ENCODE measurements at places on chromosomes 11 and 22.

DNA sequence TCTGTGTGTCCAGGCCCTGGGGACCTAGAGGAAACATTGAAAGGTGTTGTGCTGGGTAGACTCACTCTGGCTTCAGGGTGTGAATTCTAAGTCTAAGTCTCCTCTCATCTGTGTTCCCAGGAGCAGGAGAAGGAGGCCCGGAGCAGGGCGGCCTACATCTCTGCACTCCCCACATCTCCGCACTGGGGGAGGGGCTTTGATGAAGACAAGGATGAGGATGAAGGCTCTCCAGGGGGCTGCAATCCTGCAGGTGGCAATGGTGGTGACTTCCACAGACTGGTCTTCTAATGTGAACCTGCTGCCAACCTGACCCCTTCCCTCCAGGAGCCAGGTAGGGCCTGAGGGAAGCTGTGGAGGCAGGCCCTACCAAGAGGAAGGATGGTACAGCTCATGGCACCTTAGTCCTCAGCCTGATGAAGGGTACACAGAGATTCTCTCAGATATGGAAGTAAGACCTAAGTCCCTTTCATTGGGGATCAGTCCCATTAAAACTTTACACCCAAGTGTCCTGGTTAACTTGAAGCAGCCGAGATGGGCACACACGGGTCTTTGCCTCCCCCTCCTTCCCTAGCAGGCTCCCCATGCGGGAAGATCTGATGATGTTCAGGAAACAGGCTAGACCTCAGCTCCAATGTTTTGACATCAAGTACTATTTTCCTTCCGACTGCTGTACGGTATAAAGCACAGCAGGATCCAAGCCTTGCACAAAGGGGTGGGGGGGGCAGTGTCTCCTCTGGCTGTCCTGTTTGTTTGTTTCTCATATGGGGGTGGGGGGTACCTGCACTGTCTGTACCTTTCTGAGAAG is 25.0 kb downstream of the USP35 start:
- DNase-seq = no peak

GRCh38 chr11:100739666-100740065 is 52.6 kb downstream of the ARHGAP42 start:
- DNase-seq = peak; percentile 56

GRCh38 chr11:58923300-58923788 is 15.9 kb upstream of the GLYATL1 start:
- DNase-seq = peak; percentile 73

DNA sequence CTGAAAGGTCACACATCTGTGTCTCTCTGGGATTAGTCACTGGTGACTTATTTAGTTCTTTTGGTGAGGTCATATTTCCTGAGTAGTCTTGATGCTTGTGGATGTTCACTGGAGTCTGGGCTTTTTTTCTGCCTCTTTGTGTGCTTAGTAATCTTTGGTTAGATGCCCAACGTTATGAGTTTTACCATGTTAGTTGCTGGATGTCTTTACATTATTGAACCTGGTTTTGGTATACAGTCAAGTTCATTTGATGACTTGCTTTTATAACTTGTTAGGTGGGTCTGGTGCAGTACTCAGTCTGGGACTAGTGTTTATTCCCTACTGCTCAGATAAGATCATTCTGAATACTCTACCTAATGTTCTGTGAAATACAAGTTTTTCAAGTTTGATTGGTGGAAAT is 26.2 kb upstream of the SLC37A2 start:
- DNase-seq = peak; percentile 2

GRCh38 chr11:105139669-105140068 is at the start of gene CARD18:
CARD18 (minus strand) TSS chr11:105139769; CDS start chr11:105139726, 43 bp downstream.
- no peak for DNase-seq

- no peak for DNase-seq
These were observed 557 bp downstream of the MOV10L1 start for GRCh38 chr22:50090412-50090714.

DNA sequence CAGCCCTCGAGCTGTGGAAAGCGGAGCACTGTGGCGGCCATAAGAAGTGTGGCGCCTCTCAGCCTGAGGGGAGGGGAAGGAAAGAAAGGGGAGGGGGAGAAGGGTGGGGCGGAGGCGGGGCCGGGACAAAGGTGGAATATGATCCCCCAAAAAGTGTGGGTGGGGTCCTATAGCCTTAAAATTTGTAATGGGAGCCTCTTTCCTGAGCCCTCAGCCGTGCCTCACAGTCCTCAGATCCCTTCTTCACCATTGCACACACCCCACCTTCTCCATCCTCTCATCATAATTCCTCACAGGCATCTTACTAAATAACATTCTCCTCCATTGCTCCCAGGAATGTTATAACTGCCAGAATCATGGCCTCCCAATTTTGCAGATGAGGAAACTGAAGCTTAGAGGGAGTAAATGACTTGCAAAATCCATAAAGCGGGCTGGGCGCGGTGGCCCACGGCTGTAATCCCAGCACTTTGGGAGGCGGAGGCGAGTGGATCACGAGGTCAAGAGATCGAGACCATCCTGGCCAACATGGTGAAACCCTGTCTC is 600 bp upstream of the RAB6A start:
- no peak for DNase-seq

DNA sequence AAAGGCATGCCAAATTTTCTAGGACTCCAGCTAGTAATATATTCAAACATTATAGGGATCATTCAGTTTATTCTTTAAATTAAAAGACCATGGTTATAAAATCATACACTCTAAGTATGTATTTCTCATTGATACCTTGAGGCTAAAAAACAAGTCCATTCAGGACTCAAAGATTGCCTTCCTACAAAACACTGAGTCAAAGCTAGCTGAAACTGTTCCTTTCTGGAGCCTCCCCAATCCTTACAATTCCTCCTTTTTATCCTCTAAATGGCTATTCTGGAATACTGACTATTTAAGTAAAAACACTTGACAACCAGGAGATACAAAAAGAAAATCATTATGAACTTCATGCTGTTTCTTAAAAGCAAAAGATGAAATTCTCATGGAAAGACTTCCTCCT is 4.9 kb upstream of the TTLL12 start:
- DNase-seq = no peak

DNA sequence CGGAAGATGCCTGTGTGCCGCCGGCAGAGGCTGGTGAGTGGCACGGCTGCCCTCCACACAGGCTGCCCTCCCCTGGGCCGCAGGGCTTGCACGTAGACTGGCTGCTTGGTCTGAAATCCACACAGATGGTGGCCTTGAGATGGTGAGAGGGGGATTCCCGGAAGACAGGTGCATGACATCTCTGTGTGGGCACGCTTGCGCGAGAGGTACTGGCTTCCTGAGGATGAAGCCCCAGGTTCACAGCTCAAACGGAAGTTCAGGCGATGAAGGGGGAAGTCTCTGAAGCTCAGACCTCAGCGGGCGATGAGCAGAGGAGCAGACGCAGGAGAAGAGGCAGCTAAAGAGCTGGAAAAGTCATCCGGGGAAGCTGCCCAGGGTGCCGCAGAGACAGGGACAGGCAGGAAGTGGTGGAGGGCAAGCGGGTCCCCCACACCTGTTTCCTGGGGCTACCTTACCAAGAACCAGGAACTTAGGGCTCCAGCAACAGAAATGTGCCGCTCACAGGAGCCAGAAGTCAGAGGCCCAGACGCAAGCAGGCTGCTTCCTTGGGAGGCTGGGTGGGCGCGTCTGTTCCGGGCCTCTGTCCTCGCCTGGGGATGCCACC is 7.2 kb downstream of the CRELD2 start:
- DNase-seq = no peak

DNA sequence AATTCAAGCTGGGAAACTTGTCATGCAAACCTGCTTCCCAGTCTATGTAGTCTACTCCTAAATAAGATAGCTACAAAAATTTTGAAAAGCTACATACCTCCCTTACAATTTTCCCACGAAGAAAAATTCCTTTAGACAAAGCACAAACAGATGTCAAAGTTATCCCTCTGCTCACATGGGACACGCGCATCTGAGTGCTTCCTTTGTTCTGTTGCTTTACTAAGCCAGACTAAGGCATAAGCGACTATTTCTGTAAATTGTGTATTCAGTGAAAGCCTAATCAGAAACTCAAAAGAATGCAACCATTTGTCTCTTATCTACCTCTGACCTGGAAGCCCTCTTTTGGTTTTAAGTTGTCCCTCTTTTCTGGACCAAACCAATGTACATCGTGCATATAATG is 583.7 kb upstream of the B3GAT1 start:
- DNase-seq = no peak

GRCh38 chr22:27125539-27125938 is 468.2 kb downstream of the MIAT start:
- DNase-seq = no peak

GRCh38 chr11:45554230-45554967 is 111.0 kb downstream of the CHST1 start:
- no peak for DNase-seq

DNA sequence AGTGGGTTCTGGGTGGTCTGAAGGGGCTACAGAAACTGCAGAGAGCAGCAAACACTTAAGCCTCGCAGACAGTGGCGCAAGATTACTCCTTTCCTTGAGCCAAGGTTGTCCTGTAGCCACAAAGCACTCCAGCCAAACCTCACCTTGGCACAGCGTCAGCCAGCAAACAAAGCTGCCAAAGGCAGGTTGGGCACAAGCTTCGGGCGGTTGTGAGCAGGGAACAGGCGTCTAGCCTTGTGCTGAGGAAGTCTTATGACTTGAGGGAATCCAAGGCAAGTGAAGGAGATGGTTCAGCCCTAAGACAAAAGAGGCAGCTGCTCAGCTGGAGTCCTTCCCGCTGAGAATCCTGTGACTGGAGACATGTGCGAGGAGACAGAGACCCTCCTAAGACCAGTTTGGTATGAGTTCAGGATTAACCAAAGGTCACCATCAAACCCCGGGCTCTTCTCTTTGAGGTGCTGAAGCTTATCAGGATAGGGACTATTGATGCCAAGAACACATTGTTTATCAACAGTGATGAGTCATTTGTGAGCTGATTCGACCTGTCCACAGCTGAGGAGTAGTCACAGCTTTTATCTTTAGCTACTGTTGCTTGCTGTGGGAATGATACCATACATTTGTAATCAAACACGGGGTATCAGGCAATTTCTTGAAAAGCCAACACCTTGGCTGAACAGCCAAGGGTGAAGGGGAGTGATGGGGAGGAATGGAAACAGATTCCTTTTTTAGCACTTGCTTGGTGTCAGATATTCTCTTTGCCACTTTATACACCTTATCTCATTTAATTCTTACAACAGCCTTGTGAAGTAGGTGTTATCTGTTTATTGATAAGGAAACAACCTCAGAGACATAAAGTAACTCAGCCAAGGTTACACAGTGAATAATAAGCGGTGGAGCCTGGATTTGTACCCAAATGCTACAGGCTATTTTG is 4.6 kb downstream of the ADM start:
- DNase-seq = peak; percentile 74
